ENCODE measurements at places on chromosomes 7 and 10.

DNA sequence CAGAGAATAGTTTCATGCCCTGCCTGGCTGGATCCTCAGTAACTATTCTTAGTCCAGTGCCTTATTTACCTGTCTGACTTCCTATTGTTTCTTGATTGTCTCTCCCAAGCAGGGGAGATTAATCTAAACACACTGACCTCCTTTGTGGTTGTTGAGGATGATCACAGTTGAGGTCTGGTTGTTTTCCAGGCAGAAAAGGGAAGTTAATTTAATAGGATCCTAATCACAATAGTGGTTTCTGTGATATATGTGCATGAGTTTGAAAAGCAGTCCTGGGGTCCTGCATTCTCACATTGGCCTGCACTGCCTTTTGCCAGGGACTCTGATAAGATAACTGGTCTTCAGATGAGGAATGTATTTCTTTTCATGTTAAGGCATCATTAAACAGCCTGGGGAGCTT, 130.1 kb downstream of the SND1 start:
- DNase-seq, result no peak

- no peak for DNase-seq
These were observed 18.3 kb downstream of the FAM171A1 start for GRCh38 chr10:15352836-15353235.

DNA sequence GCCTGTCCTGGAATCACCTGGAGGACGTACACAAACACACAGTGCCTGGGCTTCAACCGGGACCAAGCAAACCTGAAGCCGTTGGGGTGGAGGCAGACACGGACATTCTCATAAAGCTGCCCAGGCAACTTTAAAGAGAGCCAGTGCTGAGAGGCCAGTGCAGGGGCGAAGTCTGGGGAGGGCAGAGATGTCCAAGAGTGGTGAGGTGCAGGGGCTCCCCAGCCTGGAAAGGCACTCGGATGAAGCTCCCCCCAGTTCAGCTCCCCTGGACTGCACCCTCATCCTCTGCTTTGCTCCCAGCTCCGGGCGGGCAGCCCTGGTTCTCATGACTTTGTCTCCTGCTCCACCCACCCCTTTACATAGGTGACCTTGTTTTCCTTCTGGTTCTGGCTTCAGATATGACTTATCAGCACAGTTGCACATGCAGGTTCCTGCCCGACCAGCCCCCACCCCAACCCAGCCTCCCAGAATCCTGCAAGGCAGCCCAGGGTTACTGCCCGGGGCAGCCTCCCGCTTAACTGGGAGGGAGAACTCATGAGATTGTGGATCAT, 60.8 kb upstream of the EEPD1 start:
- DNase-seq, result no peak

- DNase-seq, result no peak
These were observed 244.6 kb downstream of the AGMO start for GRCh38 chr7:15317215-15317614.

GRCh38 chr10:24802378-24802777, 78.7 kb upstream of the ARHGAP21 start:
- no peak for DNase-seq

- DNase-seq, result peak; percentile 72
These were observed 11.8 kb upstream of the CAMK2G start for GRCh38 chr10:73886085-73886529.

DNA sequence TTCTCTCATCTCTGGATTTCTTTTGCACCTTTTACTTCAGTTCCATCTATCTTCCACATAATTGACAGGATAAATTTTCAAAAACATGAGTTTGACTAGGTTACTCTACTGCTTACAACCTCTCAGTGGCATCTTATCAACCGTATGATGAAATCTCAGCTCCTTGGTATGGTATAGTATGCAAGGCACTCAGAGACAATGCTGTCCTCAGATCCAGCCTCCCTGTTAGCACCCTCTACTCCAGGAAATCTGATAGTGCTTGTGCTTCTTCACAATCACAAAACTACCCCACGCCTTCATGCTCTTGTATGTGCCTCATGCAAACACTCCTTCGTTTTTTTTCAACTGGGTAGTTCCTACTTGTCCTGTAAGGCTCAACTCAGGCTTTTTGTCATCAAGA, 330.7 kb downstream of the GPR158 start:
- no peak for DNase-seq

DNA sequence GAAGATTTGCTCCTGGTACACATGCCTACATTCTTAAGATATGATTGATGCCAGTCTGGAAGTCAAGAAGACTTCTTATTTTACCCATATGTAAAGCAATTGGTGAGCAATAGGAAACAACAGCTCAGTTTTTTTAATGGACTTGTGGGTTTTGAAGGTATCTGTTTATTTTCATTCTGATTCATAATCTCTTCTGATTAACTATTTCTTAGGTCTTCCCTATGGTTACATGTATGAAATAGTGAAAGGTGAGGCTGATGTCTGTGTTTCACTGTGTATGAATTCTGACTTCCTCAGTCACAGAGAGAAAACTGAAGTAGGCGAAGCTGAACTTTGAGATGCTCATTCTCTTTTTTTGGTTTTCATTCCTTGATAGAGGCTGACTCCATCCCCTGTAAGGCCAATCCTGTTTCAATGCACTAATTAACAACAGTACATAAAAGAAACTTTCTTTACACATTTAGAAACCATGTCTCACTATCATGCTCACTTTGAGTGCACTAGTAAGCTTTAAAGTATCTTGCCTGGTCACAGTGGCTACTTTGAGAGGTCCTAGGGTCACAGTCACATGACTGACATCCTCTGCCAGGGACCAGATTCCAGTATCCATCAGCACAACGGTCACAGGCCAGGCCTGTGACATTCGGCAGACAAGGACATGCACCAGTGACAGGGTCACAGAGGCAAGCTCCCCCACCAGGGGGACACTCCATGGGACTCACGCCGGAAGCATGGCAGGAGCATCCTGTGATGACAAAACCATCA, 59.5 kb upstream of the LAMB1 start:
- no peak for DNase-seq

DNA sequence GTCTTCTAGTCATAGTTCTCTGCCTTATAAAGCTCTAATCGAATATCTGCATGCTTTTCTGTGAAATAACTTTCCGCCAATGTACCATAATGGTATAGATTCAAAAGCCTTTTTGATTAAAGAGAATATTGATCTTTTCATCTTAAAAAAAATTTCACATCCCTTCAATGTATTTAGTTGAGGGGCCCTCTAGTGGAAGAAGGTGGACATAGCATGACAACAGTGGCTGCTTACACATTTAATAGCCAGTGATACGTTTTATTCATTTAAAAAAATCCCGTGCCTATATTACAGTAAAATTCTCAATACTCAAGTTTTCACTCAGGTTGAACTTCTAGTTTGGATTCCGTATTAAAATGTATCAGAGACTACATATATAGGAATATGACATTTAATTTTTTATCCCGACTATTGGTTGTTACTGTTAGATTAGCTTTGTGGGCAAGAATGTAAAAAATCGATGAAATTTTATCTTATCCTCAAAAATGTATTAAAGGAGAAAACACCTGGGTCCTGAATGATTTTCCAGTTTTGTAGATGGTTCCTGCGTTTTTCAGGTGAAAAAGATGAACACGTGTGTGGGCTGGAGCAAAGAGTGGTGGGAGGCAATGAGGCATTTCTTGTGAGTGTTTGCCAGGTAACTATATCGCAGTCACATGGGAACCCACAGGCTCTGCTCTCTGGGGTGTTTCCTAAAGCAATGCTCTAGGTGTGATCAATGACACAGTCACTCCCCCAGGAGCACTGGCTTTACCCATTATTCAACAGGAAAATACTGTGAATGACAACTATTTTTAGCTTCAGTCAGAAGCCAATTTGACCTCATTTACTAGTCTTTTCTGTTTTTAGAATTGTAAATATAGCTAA, 24.1 kb upstream of the PNLIP start:
- DNase-seq, result peak; percentile 32

DNA sequence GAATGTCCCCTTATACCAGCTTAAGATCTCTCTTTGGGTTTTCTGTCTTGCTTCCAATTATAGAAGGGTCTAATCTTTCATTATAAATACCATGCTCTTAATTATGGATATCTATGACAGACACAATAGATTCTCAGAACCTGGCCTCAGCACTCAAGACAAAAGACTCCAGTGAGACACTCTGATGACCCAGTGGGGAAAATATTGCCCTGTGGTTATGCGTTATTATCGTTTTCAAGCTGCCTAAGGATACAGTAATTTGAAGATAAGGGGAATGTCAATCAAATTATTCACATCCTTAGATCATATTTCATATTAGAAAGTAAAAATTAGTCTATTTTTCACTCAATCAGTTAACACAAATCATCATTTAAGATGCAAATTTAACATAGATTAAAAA, 748.8 kb downstream of the XPNPEP1 start:
- no peak for DNase-seq

DNA sequence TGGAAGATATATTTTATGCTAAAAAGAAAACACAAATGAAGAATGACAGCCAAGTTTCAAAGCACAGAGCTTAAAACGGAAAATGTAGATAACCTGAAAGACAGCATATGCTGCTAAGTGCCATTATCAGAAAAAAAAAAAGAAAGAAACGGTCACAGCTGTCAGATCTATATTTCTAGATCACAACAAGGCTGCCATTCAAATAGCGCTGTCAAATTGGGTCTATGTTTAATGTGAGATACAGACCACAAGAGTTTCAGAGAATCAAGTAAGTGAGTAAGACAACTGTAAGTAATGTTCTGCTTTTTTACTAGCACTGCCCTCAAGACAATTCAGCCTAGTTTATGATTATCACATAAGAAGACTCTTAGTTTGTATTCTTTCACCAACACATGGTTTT, 66.1 kb upstream of the RNF148 start:
- no peak for DNase-seq

DNA sequence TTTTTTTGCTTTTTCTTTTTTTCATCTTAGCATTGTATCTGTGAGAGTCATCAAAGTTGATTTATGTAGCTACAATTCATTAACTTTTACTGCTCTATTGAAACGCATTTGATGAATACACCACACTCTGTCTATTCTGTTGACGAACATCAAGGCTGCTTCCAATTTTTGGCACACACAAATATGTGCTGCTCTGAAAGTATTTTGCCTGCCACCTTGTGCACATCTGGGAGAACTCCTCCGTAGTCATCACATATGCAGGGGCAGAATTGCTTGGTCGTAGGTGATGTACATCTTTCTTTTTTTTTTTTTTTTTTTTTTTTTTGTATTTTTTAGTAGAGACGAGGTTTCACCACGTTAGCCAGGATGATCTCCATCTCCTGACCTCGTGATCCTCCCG, 796.8 kb downstream of the KCNMA1 start:
- no peak for DNase-seq

DNA sequence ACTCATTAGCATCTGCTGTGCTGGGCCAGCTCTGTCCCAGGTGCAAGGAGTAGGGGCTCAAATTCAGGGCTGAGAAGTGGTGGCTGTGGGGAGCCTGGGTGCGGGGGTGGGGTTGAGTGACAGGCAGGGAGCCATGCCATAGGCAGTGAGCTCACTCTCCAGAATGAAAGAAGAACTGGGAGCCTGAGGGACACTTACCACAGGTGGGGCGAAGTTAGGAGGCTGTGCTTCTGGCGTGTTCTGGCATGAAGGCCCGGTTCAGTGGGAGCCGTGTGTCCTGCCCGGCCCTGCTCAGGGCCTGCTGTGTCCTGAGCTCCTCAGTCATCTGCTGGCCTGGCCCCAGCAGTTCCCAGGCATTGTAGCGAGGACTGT, 62.5 kb downstream of the MKI67 start:
- DNase-seq, result no peak

- DNase-seq, result peak; percentile 44
These were observed 37.3 kb upstream of the PRSS1 start for GRCh38 chr7:142711746-142712616.

GRCh38 chr7:9681284-9681683, 1247.9 kb downstream of the NXPH1 start:
- no peak for DNase-seq

GRCh38 chr7:157394246-157395191, 57.7 kb downstream of the DNAJB6 start:
- no peak for DNase-seq

DNA sequence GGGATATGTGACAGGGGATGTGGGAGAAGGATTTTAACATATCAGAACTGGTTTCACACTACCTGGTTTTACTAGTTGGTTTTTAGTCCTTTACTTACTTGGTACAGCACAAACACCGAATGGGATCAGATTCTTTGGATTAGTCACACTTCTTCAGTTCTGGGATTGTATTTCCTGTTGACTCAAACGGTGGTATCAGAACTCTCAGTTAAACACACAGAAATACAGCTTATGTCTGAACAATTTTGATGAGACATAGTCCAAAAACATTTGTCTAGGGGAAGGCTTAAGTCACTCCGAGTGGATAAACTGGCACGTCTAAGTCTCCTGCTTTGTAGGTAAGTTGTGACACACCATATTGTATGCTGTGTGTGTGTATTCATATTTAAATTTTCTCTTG, 480.5 kb downstream of the PHTF2 start:
- peak; percentile 81 for DNase-seq

DNA sequence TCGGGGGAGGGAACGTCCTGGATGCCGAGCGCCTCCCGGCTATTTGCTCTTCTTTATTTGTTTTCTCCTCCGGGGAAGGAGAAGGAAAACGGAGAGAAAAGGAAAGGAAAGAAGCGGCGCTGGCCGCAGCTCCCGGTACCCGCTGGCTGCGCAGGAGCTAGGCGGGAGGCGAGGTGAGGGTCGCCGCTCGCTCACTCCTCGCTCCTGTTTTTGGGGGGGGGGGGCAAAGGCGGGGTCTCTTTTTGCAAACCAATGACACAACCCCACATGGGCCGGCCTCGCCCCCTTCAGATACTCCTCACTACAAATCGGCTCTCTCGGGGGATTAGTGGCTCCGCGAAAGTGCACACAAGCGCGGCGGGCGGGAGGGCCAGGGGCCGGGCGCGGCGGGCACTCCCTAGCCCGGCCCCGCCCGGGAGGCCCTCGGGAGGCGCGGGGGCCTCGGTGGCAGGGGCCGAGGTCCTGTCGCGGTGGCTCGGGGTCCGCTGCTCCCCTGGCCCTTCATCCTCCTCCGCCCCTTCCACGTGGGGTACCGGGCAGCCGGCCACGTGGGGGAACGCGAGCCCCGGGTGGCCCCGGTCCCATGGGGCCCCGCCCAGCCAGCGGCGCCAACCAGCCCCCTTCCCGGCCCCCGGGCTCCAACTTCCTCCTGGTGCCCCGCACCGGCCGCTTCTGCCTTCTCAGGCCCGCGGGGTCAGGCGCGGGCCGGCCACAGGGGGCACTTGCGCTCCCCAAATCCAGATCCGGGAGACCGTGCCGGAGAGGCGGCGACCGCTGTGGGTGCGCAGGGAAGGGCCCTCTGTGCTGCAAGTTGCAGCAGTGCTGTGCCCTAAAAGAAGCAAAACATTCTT, 718 bp upstream of the CTBP2 start:
- peak; percentile 81 for DNase-seq

GRCh38 chr10:120486671-120487205, 29.7 kb downstream of the PLPP4 start:
- DNase-seq, result no peak
